ENCODE measurements at places on chromosomes 4 and X. TPM values are rescaled to one million over a fixed set of nuclear protein-coding genes. Genes with fewer than 3 reads are reported as not detected.

DNA sequence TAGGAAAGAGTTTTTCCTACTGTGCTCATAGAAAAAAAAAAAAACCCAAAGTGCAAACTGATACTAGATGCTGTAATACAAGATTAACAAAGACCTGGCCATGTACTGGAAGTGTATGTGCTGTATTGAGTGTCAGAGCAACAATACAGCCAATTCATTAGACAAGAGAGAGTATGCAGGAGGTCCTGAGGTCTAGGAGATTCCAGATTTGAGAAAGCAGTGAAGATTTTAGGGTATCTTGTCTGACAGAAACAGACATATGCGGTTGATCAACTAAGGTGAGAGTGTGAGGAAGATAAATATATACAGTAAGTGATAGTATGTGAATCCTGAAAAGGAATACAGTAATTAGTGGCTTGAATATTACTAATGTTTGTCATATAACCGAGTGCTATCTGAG is 3.0 kb downstream of the GPR174 start:
- no peak for DNase-seq

DNA sequence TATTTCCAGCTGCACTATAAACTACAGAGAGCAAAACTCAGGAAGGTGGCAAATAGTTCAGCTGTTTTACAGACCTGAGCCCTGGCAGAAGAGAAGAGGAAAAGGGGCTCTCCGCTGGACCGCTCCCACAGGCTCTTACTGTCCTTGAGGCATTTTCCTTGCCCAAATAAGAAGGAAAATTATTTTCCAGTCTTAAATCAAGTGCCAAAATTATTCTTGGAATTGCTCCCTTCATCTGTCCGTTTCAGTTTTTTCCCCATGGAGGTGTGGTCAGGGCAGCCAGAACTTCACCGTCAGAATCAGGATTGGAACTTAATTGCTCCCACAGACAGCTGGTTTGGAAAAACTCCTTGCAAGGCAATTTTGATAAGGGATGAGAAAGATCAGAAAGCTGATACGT is 35.2 kb upstream of the SPINK2 start:
- DNase-seq: no peak

- no peak for DNase-seq
These were observed 348.0 kb upstream of the POU3F4 start for GRCh38 chrX:83160096-83160495.

- DNase-seq: no peak
These were observed 231.3 kb upstream of the PITX2 start for GRCh38 chr4:110854021-110854678.

GRCh38 chr4:125520258-125520990 is 205.7 kb downstream of the FAT4 start:
- DNase-seq: no peak

DNA sequence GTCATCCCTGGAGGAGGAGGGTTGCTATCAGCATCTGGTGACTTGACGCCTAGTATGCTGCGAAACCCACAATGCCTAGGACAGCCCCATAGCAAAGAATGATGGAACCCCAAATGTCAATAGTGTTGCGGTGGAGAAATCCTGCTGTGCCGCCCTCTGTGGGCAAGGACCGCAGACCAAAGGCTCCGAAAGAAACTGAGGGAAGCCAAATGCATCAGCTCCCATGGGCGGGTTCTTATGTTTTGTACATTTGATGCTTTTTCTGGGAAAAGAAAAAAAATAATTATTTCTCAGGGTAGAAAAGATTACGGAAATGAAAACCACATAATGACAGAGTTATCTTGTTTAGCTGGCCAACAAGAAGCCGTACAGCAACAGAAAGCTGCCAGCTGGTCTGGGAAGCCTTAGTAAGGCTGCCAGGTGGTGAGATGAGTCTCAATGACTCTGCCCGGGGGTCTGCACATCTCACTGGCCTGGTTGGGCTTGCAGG is 95.0 kb upstream of the TBL1X start:
- peak; percentile 41 for DNase-seq

The DDX60 gene
- 10.8 TPM for total RNA-seq

The TRPC3 gene
- 0.65 TPM for total RNA-seq

The ARHGAP6 gene
- 4.8 TPM for total RNA-seq
